ENCODE measurements at places on chromosomes 1 and 21. TPM values are rescaled to one million over a fixed set of nuclear protein-coding genes. Genes with fewer than 3 reads are reported as not detected.
A peak's percentile ranks its signal among the peaks of the same experiment; 100 is the strongest.

- DNase-seq, result peak; percentile 57
These were observed 28.5 kb upstream of the KCNA2 start for GRCh38 chr1:110634455-110635311.

GRCh38 chr1:17184161-17184665 lies 20.7 kb upstream of the PADI1 start:
- no peak for DNase-seq

GRCh38 chr21:25788677-25789076 lies 53.9 kb downstream of the GABPA start:
- DNase-seq, result no peak

DNA sequence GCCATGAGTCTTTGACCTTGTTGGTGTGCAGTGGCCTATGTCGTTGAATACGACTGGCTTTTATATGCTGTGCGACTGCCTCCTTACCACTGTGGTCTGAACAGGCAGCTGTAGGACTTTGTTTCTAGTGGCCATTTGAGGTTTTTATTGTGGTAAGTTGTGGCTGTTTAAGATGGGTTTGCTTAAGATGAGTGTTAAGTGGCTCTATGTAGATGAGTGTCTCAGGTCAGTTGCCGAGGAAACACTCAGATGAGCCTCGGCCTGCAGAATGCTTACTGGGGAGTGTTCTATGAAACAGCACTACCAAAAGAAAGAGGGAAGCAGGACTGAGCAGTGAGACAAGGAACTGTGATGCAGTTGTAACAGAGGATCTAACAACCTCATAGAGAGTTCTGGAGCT lies 14.9 kb upstream of the CD1C start:
- DNase-seq, result no peak

- no peak for DNase-seq
These were observed 375.9 kb downstream of the PTBP2 start for GRCh38 chr1:97097404-97097925.

- DNase-seq, result no peak
These were observed 21.7 kb downstream of the GPR3 start for GRCh38 chr1:27414091-27414490.

DNA sequence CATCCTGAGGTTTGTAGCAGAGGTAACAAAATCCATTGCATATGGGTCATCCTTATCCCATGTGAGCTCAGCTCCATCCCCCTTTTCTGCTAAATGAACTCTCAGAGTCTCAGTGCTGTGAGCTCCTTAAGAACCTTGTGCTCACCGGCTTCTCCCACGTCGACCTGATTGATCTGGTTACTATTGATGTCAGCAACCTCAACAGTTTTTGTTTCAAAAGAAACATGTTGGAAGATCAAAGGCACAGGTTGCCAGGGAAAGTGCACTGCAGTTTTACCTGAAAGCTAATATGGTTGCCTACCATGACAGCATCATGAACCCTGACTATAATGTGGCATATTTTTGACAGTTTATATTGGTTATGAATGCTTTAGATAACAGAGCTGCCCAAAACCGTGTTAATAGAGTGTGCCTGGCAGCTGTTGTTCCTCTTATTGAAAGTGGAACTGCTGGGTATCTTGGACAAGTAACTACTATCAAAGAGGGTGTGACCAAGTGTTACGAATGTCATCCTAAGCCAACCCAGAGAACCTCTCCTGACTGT lies 131.4 kb downstream of the HS2ST1 start:
- no peak for DNase-seq

GRCh38 chr1:240000634-240001033 lies 91.0 kb upstream of the FMN2 start:
- no peak for DNase-seq

GRCh38 chr21:45573452-45574035 lies 31.3 kb upstream of the SLC19A1 start:
- DNase-seq, result no peak

The PLEKHG5 gene
- total RNA-seq, result 1.4 TPM
